NCI-H1694 treated with DMSO at 0.1 percent for 48 hours (cell line): ENCODE measurements at places on chromosomes 2 and 18.
A peak's percentile ranks its signal among the peaks of the same experiment; 100 is the strongest.

GRCh38 chr2:208268156-208268952 is 2.3 kb downstream of the PIKFYVE start:
- no peak for DNase-seq

DNA sequence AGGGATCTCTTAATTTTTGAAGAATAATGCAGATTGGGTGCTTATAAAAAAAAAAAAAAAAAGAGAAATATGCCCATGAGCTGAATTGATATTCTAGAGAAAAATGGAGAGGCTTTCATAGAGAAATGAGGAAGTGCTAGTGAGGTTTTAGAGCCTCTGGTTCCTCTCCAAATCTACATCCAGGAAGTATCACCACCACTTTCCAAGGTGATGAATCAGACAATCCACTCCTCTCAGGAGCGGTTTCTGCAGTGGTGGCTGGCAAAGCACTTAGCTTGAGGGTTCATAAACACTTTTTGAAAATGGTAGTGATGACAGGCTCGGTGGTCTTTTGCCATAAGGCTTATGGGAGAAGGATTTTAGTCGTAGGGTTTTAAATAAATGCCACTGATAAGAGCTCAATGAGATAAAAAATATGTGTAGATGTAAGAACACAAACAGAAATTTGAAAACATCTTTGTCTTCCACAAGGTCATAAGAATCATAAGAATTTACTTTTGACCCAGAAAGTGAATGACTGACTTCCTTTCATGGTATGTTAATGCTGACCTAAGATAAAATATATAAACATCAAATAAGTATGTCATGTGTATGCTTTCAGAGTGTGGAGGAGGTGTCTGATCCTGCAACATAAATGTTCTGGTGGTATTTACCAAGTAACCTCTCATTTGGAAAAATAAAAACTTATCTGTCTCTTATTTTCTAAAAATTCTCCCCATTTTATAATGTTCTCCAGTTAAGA is 42.1 kb upstream of the DSG1 start:
- no peak for DNase-seq

- DNase-seq = no peak
Measured at GRCh38 chr2:121228521-121228920, 56.5 kb downstream of the TFCP2L1 start.

DNA sequence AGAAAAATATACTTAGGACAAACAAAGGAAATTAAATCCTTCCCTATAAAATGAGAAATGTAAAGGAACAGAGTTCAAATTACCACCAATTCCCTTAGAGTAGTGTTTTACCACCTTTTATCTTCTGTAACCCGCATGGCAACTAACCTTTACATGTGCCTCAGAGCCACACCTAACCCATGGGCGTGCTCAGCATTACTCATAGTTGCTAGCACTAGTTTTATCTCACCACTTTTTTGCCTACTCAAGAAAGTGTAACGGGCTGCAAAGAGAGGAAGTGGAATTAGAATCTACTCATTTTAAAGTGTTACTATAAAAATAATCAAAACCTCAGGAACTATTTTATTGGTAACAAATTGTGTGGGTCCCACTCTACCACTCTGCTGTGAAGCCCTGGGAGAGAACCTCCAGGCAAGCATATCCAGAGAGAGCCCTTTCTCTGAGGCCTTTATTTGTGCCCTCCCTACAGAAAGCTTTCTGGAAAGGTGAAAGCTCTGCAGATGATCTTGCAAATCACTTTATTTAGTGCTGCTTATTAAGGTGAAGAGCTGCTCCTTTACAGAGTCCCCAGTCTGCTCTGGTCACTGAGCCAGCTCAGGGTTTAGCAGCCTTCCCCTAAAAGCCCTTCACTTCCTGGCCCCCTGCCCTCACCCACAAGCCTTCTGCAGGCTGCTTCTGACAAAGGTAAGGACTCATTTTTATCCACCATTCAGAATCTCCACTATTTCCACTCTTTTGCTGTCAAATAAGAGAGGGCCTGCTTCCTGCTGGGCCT is 98.8 kb downstream of the TRABD2A start:
- DNase-seq = no peak

GRCh38 chr2:160696087-160696452 is 202.5 kb upstream of the RBMS1 start:
- DNase-seq = no peak

DNA sequence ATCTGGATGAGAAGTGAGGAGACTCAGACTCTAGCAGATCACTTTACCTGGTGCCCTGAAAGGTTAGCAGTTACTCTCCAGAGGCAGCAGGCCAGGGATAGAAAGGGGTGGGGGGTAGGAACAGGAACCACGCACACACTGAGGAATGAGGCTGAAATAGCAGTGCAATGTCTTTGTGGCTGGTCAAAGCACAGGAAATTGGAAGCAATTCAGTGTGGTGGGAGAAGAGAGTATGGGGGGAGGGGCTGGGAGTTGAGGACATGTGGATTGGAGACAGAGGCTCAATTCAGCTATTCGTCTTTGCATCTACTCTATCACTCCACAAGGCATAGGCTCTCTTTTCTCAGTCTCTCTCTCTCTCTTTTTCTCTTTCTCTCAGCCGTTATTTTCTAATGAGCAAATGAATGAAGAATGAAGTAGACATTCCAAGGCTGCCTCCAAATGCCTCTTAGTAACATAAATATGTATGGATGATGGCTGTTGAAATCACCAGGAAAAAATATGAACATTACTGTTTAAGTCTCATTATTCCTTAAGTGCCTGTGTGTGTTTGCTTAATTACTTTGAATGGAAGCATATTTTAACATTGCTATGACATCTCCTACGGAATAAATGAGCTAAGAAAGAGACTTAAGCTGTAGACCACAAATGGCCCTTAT is 979.4 kb downstream of the TSN start:
- DNase-seq = no peak

- DNase-seq = no peak
Measured at GRCh38 chr2:146771531-146771930, 1073.3 kb upstream of the ACVR2A start.

GRCh38 chr2:28128281-28128950 is 237.9 kb downstream of the BABAM2 start:
- no peak for DNase-seq

GRCh38 chr18:76712511-76713140 is 109.7 kb upstream of the ZNF236 start:
- DNase-seq = no peak

DNA sequence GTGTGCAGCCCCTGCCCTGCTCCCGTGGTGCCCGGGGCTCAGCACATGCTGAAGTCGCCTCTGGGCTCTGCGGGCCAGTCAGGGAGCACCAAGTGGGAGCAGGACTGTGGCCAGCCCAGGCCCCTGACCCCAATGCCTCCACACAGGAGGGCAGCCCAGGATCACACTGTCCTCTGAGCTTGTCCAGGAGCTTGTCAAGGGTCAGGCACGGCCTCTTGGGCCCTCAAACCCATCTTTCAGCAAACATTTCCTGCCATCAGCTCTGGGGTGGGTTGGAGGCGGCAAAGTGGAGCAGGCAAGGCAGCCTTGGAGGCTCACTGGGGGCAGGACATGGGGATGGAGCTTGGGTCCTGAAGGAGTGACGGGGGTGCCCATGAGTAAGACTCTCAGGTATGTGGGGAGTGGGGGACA is 10.3 kb downstream of the SNED1 start:
- no peak for DNase-seq

GRCh38 chr18:76977684-76978232 is 154.8 kb downstream of the MBP start:
- DNase-seq = no peak

GRCh38 chr18:59383851-59384250 is 24.8 kb upstream of the LMAN1 start:
- peak; percentile 49 for DNase-seq

DNA sequence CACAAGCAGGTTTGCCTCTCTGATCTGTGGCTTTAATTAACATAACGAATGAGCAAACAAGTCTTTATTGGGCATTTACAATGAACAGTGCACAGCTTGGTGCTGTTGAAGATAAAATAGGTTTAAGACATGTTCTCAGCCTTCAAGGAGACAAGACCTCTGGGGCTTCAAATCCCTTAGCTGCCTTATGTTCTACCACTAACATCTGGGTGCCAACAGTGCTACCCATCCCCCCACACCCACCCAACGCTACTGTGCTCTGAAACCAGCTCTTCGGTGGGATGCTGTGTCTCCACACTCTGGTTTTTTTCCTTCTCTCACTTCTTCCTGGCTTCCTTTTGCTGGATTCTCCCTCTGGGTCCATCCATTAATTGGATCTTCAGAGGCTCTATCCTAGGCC is 14.1 kb upstream of the B3GNT2 start:
- no peak for DNase-seq

- no peak for DNase-seq
Measured at GRCh38 chr2:9112079-9112721, 94.4 kb upstream of the ASAP2 start.

DNA sequence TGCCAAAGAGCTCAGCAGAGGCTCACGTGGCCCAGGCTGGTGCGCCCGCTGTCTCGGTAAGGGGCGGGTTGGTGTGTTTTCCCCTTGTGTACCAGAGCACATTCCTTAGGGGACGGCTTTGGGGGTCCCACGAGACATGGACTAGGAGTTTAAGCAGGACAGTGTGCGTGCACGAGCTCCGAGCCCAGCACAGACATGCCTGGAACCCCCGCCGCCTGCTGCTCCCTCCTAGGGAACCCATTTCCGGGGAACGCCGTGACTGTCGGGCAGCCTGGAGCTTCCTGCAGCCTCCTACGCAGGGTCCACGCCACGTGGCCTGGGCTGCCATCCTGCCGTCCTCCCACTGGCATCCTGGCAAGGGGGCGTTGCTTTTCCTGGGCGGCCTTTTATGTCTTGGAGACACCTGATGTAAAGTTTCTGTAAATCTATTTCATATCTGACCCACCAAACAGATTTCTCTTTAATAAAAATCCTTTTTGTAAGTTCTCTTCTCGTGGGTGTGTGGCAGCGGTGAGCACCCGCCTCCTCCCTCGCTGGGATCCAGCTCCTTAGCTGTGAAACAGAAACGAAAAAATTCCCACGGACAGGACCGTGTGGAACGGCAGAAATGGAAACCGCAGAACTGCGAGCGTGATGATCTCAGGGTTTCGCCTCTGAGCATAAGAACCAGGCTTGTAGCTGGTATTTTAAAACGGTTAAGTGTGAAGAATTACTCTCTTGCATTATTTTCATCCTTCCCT is 43.5 kb upstream of the KCNG2 start:
- DNase-seq = no peak

DNA sequence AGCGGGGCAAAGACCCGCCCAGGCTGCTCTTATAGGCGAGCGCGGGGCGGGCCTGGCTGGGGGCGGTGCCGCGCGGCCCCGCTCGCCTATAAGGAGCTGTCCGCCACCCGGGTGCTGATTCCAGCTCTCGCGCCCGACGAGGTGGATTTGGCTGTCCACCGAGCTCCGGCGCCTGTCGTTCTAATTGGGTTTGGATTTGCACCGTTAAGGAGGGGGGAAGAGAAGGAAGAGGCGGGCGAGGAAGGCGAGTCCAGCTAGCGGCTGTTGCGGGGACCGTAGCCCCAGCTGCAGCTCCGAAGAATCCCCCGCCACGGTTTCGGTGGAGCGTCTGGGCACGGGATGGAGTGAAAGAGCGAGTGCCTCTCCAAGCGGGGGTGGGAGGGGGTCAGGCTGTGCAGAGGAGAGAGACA is at the start of gene CNTNAP5:
CNTNAP5 (plus strand) TSS at position 117 of the 410 bp plus-strand sequence. CDS start 364 bp downstream, outside the sequence.
- DNase-seq = no peak

GRCh38 chr2:38037757-38038621 is 38.0 kb downstream of the CYP1B1 start:
- no peak for DNase-seq

DNA sequence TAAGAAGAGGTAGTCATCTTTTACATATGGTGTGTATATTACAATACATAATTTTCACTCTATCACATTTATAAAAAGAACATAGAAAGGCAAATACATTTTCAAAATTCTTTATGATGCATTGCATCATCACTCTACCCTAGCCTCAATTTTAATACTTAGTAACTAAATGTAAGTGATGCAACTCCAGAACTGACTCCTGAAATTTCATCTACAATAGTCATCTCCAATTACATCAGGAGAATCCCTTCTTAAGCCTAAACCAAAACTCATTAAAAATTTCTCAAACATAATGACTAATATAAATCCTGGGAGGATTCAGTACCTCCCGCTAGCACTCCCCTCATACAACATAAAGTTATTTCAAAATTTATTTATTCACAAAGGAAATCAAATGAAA is 15.9 kb downstream of the TMX3 start:
- DNase-seq = no peak

DNA sequence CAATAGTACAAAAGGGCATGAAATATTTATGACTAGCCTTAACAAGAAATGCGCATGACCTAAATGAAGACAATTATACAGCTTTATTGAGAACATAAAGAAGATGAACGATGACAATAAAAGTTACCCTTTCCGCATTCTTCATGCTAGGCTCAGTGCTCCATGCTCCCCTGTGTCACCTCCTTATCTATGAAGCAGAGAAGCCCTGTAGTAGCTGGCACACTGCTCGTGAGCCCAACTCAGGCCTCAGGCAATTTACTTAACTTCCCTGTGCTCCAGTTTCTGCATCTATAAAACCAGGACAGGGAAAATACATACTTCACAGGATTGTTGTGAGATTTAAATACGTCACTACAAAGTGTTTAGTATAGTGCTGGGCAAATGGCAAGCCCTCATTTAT is 34.5 kb upstream of the NABP1 start:
- DNase-seq = no peak

- DNase-seq = no peak
Measured at GRCh38 chr2:187655001-187655400, 100.8 kb upstream of the TFPI start.

DNA sequence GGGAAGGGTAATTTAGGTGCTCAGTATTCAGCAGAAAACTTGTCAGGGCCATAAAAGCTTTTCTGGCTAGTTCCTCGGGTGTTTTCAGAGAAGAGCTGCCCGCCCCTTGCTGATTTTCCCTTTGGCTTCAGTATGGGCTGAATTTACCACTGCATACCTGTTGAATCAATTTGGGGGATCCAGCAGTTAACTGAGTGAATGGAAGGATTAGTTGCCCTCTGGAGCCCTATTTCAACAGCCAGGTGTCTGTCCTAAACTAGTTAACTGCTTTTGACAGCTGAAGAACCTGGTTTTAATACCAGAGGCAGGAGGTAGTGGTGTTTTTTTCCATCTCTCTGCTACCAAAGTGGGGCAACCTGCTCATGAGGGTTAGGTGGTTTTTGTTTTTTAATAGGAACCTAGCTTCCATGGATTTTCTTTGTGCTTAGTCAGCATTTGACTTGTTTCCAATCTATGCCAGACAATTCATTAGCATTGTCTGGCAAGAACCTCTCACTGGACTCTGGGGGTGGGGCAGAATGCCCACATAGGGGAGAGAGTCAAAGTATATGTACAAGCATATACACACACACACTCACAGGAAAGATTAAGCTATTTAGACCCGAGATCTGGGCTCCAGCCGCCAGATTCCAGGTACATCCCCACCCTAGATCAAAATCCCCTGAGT is 166.5 kb upstream of the SIX3 start:
- no peak for DNase-seq

GRCh38 chr2:106156305-106157296 is 37.5 kb downstream of the UXS1 start:
- DNase-seq = no peak

DNA sequence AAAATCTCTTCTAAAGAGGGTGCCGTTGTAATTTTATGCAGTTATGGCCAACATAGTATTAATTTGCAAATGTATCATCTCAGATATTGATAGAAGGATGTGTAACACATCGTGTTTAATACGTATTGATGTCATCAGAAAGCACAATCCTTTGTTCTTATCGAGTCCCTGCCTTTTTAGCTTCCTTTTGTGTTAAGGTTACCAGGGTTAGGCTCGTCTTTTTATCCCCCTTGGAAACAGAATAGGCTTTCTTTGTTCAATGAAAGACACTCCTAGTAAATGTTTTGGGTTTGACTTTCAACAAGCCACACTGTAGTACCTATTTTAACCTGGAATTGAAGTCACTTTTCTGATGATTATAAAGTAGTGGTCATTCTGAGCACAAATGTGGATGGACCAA is 136.2 kb downstream of the WDR7 start:
- no peak for DNase-seq
